ENCODE measurements at places on chromosomes 6 and 20.

GRCh38 chr20:45052698-45053429, 48.1 kb downstream of the KCNS1 start:
- DNase-seq, result no peak

- DNase-seq, result no peak
These were observed 20.9 kb downstream of the EDN1 start for GRCh38 chr6:12311106-12311505.

DNA sequence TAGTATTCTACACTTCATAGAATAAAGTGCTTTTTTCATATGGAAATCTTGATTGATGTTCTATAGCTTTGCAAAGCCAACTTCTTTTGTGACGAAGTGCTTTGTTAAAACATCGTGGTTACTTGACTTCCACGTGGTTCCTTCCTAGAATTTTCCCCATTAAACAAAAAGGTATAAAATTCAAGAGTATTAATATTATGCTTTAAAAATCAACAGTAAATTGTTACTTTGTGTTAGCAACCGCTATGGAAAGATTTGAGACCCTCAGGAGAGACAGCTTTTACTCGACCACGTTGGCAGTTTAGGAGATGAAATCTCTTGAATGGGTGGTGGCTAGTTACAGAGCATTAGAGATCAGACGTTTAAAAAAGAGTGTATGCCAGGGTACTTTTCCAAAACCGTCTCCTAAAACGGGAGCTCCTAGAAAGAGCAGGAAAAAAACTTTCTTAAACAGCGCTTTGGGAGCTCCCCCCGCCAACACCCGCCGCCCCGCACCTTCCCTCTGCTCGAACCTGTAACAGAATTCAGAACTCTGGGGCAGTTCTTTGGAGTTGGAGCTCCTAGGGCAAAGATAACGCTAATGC, 920 bp downstream of the GJA1 start:
- no peak for DNase-seq

GRCh38 chr6:24402697-24403500, at the start of gene MRS2:
Gene MRS2 (plus strand): TSS chr6:24402936. CDS start chr6:24403047, 111 bp downstream.
- DNase-seq, result peak; percentile 80

GRCh38 chr20:47737923-47738322, 47.4 kb downstream of the SULF2 start:
- DNase-seq, result no peak

DNA sequence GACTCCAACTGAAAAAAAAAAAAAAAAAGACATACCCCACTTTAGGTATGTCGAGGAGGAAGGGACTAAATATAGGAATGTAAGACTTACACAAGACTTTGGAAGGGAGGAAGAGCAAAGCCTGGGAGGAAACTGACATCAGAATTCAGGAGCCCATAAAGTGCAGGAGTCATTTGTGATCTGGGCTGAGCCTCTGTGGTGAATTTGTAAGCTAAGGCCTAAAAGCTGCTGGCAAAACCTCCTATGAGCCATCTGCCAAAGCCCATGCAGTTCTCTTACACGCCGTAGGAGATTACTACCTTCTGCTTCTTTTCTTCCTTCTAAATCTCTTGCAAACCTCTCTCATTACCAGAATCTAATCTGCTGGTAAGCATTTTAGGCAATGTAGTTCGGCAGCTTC, 52.0 kb upstream of the THEMIS start:
- no peak for DNase-seq

GRCh38 chr6:41748542-41748941, 1.3 kb upstream of the PGC start:
- DNase-seq, result no peak

- no peak for DNase-seq
These were observed 90.7 kb upstream of the SIRPA start for GRCh38 chr20:1804554-1804956.

- DNase-seq, result peak; percentile 82
These were observed 123.3 kb upstream of the SLC2A12 start for GRCh38 chr6:134175532-134176263.

DNA sequence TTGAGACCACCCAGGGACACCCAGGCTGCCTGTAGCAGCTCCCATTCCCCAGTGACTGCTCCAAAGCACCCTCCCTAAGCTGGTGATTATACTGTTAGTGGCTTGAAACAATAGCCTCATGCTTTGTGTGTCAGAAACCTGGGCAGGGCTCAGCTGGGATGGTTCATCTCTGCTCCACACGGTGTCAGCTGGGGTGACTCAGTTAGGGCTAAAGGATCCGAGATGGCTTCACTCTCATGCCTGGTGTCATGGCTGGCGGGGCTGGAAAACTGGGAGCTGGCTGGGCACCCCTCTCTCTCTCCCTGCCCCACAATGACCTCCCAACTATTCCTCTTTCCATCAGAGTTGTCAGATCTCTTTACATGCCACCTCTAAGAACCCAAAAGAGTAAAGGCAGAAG, 44.4 kb downstream of the ANKRD60 start:
- no peak for DNase-seq

DNA sequence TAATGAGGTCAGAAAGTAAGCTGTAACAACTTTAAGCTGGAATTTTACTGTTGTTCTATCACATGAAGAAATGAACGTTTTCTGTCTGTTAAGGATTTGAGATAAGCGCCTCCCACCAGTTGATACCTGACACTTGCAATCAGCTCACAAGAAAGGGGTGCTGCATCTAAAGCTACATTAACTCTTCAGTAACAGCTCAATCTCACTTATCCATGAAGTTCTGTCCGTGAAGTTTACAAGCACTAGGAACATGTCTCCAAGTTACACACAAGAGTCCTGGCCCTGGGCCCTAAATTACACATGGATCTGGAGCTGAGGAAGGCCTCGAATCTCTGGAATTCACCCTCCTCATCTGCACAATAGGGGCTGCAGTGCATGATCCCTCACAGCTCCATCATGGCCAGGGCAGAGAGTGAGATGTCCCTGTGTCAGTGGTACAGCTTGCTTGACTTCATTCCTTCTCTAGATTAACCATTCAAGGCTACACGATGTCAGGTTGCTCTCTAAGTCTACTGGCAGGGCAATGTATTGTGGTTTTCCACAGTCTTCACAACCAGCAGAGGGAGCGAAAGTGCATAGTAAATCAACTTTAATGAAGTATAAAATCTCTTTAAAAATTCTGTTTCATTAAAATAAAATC, 182.4 kb upstream of the MCHR2 start:
- DNase-seq, result peak; percentile 42

DNA sequence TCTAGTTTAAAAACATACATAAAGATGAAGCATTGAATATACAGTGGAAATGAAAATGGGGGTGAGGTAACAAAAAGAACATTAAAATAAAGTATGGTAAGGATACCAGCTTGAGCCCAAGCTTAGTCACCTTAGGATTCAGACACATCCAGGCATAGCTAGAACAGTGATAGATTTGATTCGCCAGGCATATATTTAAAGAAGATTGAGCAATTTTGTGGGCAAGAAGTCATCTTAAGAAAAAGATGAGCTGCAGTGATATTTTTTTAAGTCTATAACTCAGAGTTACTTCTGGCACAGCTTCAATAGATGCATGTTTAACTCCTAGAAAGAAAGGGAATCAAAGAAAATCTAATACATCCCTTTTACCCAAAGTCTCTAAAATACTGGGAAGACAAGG, 97.9 kb downstream of the BMP5 start:
- DNase-seq, result no peak

DNA sequence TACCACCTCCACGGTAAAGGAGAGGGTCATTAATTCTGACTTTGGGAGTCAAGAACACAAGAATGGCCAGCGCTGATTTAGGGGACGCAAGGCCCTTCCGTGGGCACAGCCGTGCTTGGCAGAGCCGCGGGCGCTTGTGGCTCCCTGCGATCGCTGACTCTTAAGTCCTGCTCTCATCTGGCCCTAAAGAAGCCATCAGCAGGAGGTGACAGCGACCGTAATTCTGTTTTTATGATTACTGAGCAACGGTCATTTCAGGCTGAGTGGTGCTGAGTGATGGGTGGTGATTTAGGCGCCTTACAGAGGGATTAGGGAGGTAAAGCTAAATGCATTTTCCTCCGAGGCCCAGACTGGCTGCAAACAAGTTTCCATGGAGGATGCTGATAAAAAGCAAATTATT, 364.6 kb upstream of the SULF2 start:
- DNase-seq, result no peak

- DNase-seq, result no peak
These were observed 98.1 kb downstream of the FARS2 start for GRCh38 chr6:5359417-5359816.

GRCh38 chr20:30630761-30631160, 626.7 kb upstream of the DEFB115 start:
- no peak for DNase-seq

- DNase-seq, result no peak
These were observed 193.2 kb downstream of the OGFRL1 start for GRCh38 chr6:71481801-71482200.

DNA sequence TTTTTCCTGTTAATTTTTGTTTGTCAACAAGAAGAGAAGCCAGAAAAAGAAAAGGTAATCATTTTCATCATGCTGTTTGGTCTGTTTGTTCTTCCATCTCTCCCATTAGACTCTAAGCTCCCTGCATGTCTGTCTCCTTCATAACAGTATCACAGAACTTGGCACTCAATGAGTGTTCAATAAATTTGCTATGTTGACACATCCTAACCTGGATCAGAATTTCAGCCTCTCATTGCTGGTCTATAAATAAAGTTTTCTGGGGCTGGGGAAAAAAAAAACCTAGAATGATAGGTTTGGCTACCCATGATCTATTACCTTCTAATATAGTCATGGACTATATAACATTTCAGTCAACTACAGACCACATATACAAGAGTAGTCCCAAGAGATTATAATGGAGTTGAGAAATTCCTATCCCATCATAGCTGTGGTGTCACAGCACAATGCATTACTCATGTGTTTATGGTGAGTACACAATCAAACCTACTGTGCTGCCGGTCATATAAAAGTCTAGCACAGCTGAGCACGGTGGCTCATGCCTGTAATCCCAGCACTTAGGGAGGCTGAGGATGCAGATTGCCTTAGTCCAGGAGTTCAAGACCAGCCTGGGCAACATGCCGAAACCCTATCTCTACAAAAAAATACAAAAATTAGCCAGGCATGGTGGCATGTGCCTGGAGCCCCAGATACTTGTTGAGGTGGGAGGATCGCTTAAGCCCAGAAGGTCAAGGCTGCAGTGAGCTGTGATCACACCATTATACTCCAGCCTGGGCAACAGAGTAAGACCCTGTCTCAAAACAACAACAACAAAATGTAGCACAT, 5.9 kb downstream of the NUDT3 start:
- peak; percentile 85 for DNase-seq

DNA sequence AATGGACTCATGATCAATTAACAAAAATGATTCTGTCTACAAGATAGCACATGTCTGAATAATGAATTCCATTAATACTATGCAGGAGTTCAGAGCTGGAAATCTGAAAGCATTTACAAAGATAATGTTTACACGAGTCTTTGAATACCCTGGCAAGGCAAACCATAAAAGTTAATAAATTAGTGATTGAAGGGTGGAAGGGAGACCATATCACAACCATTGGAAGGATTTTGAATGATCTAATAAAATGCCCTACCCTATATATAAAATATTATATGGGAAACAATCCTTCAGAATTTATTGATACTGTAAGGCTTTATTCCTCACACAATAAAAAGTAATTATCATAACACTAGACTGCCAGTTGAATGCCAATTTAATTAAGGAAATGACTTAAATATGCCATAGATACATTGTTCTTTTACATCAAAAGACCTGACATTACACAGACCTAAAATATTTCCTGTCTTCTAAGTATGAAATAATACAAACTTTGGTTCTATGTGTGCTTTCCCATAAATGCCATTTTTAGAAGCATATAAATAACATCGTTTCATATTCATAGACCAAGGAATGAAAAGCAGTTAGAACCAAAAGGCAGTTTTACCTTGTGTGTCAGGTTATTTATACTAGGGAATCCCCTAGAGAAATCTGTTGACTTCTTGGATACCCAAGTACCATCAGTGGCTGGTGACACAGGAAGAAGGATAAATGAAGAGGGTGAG, 249.2 kb upstream of the MARCKS start:
- DNase-seq, result no peak

GRCh38 chr6:160253714-160254113, 4.9 kb downstream of the SLC22A2 start:
- no peak for DNase-seq

GRCh38 chr6:38483526-38483925, 156.2 kb downstream of the BTBD9 start:
- DNase-seq, result no peak

- no peak for DNase-seq
These were observed 55.6 kb downstream of the ZNF831 start for GRCh38 chr20:59219211-59219610.

- no peak for DNase-seq
These were observed 962.7 kb downstream of the GRIK2 start for GRCh38 chr6:102356170-102356569.

- DNase-seq, result no peak
These were observed 1238.0 kb downstream of the EPHA7 start for GRCh38 chr6:92181347-92181746.

- no peak for DNase-seq
These were observed 1085.6 kb downstream of the KIF16B start for GRCh38 chr20:15487682-15488081.

GRCh38 chr6:25645916-25646315, 6.1 kb upstream of the SCGN start:
- DNase-seq, result no peak

DNA sequence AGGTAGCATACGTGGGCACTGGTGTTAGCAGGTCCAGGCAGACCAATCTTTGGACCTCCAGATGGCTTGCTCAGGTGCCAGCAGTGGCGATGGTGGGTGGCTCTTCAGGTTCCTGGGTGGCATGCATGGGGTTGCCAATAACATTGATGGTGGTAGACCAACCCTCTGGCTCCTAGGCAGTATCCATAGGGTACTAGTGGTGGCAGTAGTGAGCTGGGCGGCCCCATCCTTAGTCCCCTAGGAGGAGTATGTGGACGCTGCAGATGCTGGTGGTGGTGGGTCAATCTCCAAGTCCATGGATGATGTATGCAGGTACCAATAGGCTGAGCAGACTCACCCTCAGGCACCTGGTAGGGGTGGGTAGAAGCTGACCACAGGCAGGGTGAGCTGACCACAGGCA, 70.6 kb downstream of the ZC2HC1B start:
- no peak for DNase-seq

GRCh38 chr6:66731310-66731709, 1024.3 kb upstream of the EYS start:
- DNase-seq, result peak; percentile 46

DNA sequence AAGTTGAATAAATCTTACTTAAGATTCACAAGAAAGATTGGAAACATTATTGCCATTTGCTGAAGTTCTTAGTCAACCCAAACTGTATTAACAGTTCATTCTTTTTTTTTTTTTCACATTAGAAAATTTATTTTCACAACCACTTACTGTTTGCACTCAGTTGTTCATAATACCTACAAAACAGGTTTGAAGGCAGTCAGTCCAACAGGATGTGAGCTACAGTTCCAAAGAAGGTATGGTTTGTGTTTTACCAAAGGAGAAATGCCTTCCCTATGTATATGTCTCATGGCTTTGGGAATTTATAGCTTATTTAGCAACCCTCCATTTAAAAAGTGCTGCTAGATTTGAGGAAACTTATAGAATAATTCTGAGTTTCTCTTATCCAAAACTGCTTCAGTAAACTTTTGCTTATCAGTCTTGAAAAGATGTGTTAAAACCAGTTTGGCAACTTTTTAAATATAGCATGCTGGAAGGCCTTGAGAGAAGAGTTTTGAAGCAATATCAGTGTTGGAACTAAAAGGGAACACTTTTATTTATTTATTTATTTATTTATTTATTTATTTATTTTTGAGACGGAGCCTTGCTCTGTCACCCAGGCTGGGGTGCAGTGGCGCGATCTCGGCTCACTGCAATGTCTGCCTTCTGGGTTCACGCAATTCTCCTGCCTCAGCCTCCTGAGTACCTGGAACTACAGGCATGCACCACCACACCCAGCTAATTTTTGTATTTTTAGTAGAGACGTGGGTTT, 46.8 kb upstream of the RREB1 start:
- DNase-seq, result no peak

Measured in RKO (cell line).